ENCODE measurements at places on chromosomes 16 and 17. TPM values are rescaled to one million over a fixed set of nuclear protein-coding genes. Genes with fewer than 3 reads are reported as not detected.

Gene CPNE7
- 75.2 TPM for total RNA-seq

Gene CHMP6
- total RNA-seq = 30.1 TPM

Gene C17orf78
- total RNA-seq = not detected

Gene P4HB
- total RNA-seq = 719 TPM

Gene ADGRG1
- 191 TPM for total RNA-seq

Gene SKAP1
- not detected for total RNA-seq

Gene TMEM204
- not detected for total RNA-seq

Gene KIAA0753
- total RNA-seq = 16.9 TPM

Gene ITGB4
- 77.6 TPM for total RNA-seq

Gene MPG
- total RNA-seq = 69.2 TPM

Gene SLC13A5
- 0.29 TPM for total RNA-seq

Gene KRTAP4-12
- total RNA-seq = not detected

Gene IFI35
- total RNA-seq = 18.2 TPM

Gene ACSM2A
- total RNA-seq = not detected
